ENCODE measurements at places on chromosomes 4 and X. TPM values are rescaled to one million over a fixed set of nuclear protein-coding genes. Genes with fewer than 3 reads are reported as not detected.
A peak's percentile ranks its signal among the peaks of the same experiment; 100 is the strongest.

The ZCCHC12 gene
- not detected for total RNA-seq

The MAGEB2 gene
- not detected for total RNA-seq

The ANOS1 gene
- 5.0 TPM for total RNA-seq

The RNF175 gene
- total RNA-seq = not detected

The STS gene
- total RNA-seq = 6.7 TPM

DNA sequence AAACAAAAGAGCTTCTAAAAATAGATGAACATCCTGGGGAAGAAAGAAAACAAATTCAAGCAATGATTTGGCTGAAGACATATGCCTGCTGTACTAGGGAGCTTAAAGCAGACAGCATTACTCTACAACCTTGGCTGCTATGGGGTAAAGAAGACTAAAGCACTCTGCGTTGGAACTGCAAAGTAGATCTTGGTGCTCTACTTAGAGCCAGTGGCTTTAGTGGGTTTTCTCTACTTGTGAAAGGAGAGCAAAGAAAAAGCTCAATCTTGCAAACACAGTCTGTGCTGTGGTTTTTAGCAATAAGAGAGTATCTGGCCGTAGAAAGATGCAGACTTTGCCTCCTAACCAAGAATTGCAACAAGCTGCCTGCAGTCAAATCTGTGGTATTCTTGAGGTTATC lies 334.7 kb upstream of the NDST3 start:
- DNase-seq = no peak

DNA sequence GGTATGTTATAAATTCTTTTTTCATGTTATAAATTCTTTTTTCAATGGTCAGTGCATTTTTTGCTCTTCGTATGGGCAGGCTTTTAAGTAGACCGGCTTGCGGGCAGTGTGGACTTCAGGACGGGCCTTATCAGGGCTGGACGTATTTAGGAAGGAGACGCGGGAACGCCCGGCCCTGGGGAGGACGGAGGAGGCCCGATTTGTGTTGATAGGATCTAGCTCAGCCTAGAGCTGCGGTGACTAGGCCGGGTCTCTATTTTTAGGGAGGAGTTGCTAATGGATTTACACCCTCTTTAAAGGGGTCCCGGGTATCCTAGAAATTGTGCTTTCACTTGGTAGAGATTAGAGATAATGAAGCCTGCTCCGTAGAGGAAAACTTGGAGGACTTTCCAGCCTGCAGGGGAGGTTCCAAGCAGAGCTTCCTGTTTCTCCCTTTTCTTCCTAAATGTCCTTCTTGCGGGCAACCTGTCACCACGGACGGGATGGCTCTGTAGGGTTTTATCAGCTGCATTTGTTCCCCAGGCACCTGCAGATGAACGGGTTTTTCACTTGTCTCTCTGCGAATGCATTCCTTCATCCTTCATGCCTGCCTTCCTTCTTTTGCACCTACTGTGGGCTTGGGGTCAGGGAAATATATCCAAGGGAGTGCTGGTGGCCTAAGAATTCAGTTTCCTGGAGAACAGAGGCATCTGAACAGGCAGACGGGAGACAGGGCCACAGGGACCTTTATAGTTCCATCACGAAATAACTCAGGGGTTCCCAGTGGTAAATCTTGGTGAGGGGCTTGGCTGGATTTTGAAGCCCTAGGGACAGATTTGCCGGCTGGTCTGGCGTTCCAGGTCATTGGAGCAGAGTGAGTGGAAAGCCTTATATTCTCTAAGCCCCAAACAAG lies 1.4 kb downstream of the CD99 start:
- no peak for DNase-seq

DNA sequence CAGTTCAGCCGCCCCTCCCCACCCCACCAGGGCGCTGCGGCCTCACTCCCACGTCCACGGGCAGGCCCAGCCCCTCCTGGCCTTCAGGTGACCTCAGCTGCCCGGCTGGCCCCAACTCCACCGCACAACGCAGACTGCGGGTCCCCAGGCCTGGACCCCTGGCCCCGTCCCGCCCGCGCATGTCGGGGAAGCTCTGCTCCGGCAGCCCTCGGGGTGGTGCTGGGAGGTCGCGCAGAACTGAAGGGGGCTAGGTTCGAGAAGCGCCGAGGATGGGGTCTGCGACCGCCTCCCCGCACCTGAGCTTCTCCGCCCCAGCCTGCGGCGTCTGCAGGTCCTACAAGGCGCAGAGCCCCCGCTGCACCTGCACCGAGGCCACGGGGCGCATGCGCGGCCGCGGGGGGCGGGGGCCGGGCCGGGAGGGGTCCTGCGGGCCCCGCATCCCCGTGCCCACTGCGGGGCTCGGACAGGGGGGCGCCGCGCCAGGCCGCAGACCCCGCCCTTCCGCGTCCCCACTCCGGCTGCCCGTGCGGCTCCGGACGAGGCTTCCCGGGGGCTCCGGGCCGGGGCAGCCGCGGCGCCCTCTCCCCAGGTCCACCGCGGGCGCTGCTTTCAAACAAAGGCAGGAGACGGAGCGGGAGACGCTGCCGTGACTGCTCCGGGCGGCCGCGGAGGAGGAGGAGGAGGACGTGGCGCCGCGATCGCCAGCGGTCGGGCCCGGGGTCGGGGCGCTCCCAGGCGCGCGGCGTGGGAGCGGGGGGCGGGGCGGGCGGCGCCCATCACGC lies 672 bp upstream of the NAT8L start:
- DNase-seq = no peak

DNA sequence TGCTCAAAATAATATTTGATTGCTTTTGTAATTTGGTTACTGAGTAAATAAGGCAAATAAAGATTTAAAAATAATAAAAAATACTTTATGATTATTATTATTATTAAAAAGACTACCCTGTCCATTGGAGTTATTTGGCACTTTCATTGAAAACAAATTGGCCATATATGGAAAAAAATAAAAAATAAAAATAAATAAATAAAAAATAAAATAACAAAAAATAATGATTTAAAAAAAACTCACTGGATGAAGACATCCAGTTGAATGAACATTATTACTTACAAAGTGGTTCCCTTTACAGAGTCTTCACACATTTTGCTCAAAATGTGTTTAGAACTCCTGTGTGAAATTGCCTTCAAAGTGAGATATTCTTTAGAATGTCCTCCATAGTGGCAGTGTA lies 141.3 kb upstream of the ANXA3 start:
- DNase-seq = no peak

DNA sequence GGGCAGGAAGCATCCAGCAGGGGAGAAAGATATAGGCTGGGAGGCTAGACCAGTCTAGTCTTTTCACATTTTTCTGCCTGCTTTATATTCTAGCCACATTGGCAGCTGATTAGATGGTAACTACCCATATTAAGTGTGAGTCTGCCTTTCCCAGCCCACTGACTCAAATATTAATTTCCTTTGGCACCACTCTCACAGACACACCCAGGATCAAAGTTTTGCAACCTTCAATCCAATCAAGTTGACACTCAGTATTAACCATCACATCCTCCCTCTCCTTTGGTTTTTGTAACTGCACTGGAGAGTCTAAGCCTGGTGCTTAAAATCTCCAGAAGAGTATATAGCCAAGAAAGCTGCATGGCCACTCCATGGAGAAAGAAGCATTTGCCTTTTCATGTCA lies 560.4 kb downstream of the GRXCR1 start:
- no peak for DNase-seq

DNA sequence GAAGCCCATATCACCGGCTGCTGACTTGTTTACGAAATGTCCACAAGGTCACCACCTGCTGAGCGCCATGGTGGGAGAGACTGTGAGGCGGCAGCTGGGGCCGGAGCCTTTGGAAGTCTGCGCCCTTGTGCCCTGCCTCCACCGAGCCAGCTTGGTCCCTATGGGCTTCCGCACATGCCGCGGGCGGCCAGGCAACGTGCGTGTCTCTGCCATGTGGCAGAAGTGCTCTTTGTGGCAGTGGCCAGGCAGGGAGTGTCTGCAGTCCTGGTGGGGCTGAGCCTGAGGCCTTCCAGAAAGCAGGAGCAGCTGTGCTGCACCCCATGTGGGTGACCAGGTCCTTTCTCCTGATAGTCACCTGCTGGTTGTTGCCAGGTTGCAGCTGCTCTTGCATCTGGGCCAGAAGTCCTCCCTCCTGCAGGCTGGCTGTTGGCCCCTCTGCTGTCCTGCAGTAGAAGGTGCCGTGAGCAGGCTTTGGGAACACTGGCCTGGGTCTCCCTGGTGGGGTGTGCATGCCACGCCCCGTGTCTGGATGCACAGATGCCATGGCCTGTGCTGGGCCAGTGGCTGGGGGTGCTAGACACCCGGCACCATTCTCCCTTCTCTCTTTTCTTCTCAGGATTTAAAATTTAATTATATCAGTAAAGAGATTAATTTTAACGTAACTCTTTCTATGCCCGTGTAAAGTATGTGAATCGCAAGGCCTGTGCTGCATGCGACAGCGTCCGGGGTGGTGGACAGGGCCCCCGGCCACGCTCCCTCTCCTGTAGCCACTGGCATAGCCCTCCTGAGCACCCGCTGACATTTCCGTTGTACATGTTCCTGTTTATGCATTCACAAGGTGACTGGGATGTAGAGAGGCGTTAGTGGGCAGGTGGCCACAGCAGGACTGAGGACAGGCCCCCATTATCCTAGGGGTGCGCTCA lies 8.7 kb upstream of the MSANTD1 start:
- peak; percentile 46 for DNase-seq

GRCh38 chr4:47484168-47484567 lies 907 bp upstream of the ATP10D start:
- no peak for DNase-seq

DNA sequence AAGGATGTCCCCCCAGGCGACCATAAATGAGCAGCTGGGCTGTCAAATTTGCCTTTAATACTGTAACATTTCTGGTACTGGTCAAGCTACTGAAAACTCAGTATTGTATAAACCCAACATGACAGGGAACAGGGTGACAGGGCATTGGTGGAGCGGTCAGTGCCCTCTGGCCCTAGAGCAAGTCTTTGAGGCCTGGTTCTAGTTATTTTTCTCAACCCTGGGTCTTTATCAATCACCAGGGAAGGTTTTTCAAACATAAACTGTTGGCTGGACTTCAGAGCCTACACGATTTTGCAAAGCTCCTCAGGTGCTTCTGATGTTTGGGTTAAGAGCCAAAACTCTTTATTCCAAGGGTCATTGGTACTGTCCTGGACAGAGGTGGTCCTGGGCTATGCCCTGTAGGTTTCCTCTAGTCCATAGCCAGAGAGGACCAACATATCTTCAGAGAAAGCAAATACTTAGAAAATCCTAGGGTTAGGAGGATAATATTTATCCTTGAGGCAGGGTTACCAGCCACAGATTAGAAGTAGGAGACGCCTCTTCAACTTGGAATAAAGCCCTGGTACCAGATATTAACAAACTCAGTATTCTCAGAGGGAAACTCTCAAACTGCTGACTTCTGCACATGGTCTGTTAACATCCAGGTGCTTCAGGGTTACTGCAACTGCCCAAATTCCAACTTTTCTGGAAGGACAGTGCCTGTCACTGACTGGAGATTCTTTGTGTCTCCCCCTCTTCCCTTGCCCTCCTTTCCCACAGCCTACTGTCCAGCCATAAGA lies 26.7 kb upstream of the ADH7 start:
- no peak for DNase-seq

- no peak for DNase-seq
Observed at GRCh38 chr4:123506011-123506695, 109.6 kb downstream of the SPRY1 start.

DNA sequence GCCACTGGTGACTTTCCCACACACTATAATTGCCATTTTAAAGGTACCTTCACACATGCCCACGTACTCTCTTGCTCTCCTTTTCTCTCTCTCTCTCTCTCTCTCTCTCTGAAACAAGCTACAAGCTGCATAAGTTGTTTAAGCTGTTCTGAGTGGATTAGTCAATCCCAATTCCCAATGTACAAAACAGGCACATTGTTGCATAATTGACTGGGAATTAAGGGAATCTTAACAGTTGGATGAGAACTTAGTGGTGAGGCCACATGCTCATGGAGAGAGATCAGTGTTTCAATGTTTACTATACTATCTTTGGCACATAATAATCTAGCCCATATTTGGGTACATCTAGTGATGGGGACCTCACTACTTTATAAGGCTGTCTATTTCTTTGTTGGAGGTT lies 123.3 kb downstream of the ARHGEF9 start:
- DNase-seq = no peak

- no peak for DNase-seq
Observed at GRCh38 chr4:17092736-17093437, 194.4 kb upstream of the LDB2 start.

GRCh38 chr4:162938738-162939485 lies 227.8 kb downstream of the NAF1 start:
- no peak for DNase-seq

GRCh38 chr4:142497606-142498005 lies 348.5 kb downstream of the INPP4B start:
- no peak for DNase-seq
